ENCODE measurements at places on chromosomes 1 and 21.

GRCh38 chr1:59978511-59978910 is 51.9 kb upstream of the CYP2J2 start:
- H3K4me3 ChIP-seq: no peak overlapping the region
- H3K4me1 ChIP-seq: no peaks in the 10 kb centered on the region
- peaks cover 5% of the 10 kb centered on the region for H3K27me3 ChIP-seq
- H3K27ac ChIP-seq: no peak overlapping the region
- no peak for DNase-seq

DNA sequence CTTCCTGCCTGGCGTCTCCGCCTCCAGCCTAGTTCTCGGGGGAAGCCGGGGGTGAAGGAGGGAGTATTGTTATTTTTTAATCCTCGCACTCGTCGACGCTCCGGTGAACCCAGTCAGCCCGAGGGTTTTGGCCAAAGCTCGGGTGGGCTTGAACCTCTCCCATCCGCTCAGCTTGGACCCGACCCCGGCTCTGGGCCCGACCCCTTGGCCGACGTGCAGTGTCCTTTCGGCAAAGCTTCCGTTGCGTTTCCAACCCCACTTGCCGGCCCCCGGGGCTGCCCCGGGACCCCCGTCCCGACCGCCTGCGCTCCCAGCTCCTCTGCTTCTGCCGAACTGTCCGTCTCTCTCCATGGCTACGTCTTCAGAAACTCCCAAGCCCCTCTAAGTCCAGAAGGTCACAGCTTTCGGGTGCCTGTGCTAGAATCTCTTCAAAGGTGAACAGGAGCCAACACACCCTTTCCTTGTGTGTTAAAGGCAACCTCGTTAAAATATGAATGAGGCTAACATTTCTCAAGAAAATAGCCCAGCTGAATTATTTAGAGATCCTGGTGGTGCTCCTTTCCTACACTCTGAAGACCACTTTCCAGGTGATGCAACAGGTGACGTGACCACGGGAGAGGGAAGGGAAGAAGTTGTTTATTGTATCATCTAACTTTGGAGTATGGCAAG is 647 bp downstream of the DESI2 start:
- no peak for DNase-seq
- peaks cover 29% of the 10 kb centered on the region for H3K4me1 ChIP-seq
- H3K36me3 ChIP-seq: peaks cover 15% of the 10 kb centered on the region

DNA sequence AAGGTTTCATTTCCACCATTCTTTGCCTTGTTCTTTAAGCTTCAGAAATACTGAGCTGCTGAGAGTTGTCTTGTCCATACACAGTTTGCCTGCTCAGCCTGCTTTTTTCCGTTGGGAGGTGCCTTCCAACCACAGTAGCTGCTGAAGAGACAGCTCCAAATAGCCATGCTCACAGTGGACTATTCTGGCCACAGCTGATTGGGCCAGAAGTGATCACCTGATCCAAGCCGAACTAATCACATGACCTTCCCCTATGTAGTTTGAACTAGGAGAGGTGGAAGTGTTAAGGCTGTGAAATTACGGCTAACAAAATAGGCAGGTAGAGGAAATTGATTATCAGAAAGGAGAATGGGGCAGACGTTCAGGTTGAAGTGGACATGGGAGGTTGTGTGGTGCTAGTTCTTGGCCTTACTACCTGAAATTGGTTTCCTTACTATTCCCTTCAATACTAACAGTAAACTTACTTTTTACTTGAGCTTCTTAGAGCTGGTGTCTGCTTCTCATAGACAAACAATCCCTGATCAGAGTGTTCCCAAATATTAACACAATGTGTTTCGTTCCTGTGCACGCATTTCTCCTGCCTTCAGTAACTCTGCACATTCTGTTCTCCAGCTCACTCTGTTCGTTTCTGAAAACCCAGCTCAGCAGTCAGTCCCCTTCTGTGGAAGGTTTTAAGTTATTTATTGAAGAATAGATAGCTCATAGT is 136.1 kb downstream of the RWDD3 start:
- H3K36me3 ChIP-seq: no peaks in the 10 kb centered on the region
- H3K4me1 ChIP-seq: no peaks in the 10 kb centered on the region
- H3K27ac ChIP-seq: no peak overlapping the region
- H3K4me3 ChIP-seq: no peak overlapping the region
- no peaks in the 10 kb centered on the region for H3K27me3 ChIP-seq
- DNase-seq: no peak

DNA sequence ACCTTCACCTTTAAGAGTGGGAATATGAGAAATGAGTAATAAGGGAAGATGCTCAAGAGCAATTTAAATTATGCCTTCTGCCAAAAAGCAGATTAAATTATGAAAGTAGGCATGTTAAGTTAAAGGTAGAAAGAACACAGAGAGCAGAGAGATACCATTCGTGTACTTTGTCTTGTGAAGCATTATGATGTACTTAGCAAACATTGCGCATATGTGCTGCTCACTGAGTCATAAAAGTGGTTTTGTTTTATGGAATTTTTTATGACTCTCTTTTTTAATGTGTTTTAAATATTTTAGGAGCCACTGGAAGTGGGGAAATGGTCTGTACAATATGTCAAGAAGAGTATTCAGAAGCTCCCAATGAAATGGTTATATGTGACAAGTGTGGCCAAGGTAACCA is 35.3 kb downstream of the MTF2 start:
- H3K4me1 ChIP-seq: peaks cover 12% of the 10 kb centered on the region
- no peak overlapping the region for H3K4me3 ChIP-seq
- H3K27ac ChIP-seq: no peak overlapping the region
- no peaks in the 10 kb centered on the region for H3K27me3 ChIP-seq
- peaks cover 36% of the 10 kb centered on the region for H3K36me3 ChIP-seq

GRCh38 chr1:53271446-53272090 is 33.2 kb upstream of the MAGOH start:
- H3K4me1 ChIP-seq: no peaks in the 10 kb centered on the region
- H3K4me3 ChIP-seq: no peak overlapping the region
- H3K36me3 ChIP-seq: peaks cover 48% of the 10 kb centered on the region
- DNase-seq: no peak

DNA sequence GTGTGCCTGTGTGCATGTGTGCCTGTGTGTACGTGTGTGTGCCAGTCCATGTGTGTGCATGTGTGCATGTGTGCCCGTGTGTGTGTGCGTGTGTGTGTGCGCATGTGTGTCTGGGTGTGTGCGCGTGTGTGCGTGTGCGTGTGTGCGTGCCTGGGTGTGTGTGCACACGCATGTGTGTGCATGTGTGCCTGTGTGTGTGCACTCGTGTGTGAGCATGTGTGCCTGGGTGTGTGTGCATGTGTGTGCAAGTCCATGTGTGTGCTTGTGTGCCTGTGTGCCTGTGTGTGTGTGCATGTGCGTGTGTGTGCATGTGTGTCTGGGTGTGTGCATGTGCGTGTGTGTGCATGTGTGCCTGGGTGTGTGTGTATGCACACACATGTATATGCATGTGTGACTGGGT is 28.7 kb upstream of the COL6A2 start:
- DNase-seq: no peak
- peaks cover 24% of the 10 kb centered on the region for H3K4me1 ChIP-seq
- no peaks in the 10 kb centered on the region for H3K36me3 ChIP-seq
- H3K4me3 ChIP-seq: no peak overlapping the region

DNA sequence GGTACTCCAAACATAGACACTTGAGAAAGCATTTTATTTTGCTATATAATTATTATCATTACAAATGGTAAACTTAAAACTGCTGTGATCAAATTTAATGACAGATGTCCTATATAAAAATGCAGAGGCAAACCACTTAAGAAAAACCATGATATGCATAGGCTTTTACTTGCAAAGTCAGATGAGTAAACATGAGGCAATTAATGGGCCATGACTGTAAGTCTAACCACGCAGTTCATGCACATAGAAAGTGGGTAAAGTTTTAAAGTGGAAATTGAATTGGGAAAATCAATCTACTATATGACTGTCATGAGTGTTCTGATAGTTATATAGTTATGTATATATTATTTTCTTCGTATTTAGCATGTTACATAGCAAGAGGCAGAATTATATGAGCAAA is 219.2 kb downstream of the PTPRC start:
- no peaks in the 10 kb centered on the region for H3K27me3 ChIP-seq
- H3K27ac ChIP-seq: no peak overlapping the region
- peaks cover 14% of the 10 kb centered on the region for H3K36me3 ChIP-seq

DNA sequence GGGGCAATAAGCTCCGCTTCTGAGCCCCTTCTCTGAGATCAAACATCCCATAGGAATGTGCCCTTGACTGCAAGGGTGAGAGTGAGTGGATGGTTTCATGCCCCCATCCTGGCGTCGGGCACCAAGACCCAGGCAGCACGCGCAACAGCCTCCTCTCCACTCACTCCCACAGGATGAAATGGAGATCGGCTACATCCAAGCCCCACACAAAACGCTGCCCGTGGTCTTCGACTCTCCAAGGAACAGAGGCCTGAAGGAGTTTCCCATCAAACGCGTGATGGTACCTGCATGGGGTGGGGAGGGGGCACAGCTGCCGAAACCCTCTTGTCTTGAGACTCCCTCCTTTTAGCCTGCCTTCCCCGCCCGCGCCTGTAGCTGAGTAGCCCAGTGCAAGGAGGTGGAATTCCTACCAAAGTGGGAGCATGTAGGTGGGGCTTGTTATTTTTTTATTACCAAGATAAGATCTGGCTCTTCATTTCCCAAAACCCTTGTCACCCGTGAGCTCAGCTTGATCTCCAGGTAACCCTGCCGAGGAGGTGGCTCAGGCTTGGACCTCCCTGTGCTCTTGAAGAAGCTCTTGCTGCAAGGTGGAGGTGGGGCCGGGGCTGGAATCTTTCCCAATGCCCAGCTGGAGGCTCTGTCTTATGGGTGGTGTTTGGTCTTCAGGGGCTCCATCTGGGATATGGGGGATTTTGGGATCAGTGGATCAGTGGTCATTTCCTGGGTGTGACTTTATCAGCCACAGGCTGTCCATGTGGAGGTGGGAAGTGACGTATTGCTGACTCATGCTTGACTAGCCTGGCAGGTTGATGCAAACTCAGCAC is 24.0 kb upstream of the PADI6 start:
- no peak for DNase-seq
- H3K36me3 ChIP-seq: no peaks in the 10 kb centered on the region
- H3K27me3 ChIP-seq: peaks cover 1% of the 10 kb centered on the region
- no peaks in the 10 kb centered on the region for H3K4me1 ChIP-seq
- H3K27ac ChIP-seq: no peak overlapping the region

GRCh38 chr1:33221385-33221758 is 34.9 kb upstream of the ZNF362 start:
- H3K4me1 ChIP-seq: no peaks in the 10 kb centered on the region
- H3K4me3 ChIP-seq: no peak overlapping the region
- H3K27ac ChIP-seq: no peak overlapping the region

GRCh38 chr21:45615145-45615711 is 28.3 kb upstream of the PCBP3 start:
- peak overlapping the region; percentile 85 for H3K27ac ChIP-seq
- H3K4me3 ChIP-seq: peak overlapping the region; percentile 74
- H3K27me3 ChIP-seq: no peaks in the 10 kb centered on the region
- H3K36me3 ChIP-seq: no peaks in the 10 kb centered on the region
- DNase-seq: peak; percentile 93

DNA sequence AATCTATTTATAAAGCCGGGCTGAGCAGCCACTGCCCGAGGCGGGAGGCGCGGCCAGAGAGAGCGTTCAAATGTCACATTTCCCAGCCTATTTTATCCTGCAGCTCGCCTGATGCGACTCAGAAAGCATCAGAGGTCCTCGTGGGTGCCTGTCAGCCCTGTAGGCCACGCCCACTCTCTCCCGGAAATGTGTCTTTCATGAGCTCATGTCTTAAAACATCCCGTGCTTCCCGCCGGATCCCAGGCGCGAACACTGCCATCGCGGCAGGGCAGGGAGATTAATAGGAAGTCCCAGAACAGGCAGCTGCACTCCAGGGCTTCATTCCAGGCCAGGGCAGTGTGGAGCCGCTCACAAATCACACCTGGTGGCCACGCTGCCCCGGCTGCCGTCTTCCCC is 117.5 kb downstream of the PRDM16 start:
- DNase-seq: no peak
- no peak overlapping the region for H3K27ac ChIP-seq
- no peaks in the 10 kb centered on the region for H3K36me3 ChIP-seq
- H3K27me3 ChIP-seq: peaks cover 16% of the 10 kb centered on the region

- no peak for DNase-seq
- H3K36me3 ChIP-seq: no peaks in the 10 kb centered on the region
- H3K27me3 ChIP-seq: no peaks in the 10 kb centered on the region
Observed at GRCh38 chr1:25695090-25695770, 78.6 kb downstream of the MAN1C1 start.

DNA sequence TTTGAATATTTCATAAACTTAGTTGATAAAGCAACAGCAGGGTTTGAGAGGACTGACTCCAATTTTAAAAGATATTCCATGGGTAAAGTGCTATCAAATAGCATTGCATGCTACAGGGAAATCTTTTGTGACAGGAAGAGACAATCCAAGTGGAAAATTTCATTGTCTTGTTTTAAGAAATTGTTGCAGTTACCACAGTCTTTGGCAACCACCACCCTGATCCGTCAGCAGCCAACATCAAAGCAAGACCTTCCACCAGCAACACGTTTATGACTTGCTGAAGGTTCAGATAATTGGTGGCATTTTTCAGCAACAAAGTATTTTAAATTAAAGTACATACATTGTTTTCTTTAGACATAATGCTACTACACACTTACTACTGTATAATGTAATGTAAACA is 47.8 kb downstream of the ADGRL4 start:
- H3K4me3 ChIP-seq: no peak overlapping the region
- no peak overlapping the region for H3K27ac ChIP-seq
- H3K4me1 ChIP-seq: no peaks in the 10 kb centered on the region
- no peaks in the 10 kb centered on the region for H3K27me3 ChIP-seq

DNA sequence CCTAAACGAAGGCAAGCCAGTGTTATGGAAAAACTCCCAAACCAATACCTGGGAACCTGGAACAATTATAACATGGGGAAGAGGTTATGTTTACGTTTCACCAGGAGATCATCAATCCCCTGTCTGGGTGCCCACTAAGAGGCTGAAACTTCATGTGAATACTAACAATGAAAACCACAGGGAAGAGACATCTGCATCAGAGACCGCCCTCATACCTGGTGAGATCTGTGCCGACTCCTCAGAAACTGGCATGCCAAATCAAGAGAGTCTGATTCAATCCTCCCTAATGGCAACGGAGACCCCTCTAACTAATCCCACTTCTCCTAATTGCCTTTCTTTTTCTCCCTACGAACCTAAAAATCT is 163.2 kb downstream of the IER5 start:
- no peak overlapping the region for H3K4me3 ChIP-seq
- H3K27ac ChIP-seq: no peak overlapping the region
- DNase-seq: no peak
- H3K36me3 ChIP-seq: no peaks in the 10 kb centered on the region

GRCh38 chr1:94276988-94277434 is 39.6 kb upstream of the ARHGAP29 start:
- no peaks in the 10 kb centered on the region for H3K36me3 ChIP-seq
- H3K27ac ChIP-seq: no peak overlapping the region
- H3K4me3 ChIP-seq: no peak overlapping the region
- H3K27me3 ChIP-seq: peaks cover 5% of the 10 kb centered on the region
- H3K4me1 ChIP-seq: no peaks in the 10 kb centered on the region

- no peak for DNase-seq
- H3K36me3 ChIP-seq: no peaks in the 10 kb centered on the region
- H3K27ac ChIP-seq: no peak overlapping the region
- H3K27me3 ChIP-seq: no peaks in the 10 kb centered on the region
- H3K4me3 ChIP-seq: no peak overlapping the region
Observed at GRCh38 chr1:80392529-80392928, 1386.0 kb upstream of the ADGRL4 start.

GRCh38 chr1:181354865-181355264 is 128.5 kb upstream of the CACNA1E start:
- no peak overlapping the region for H3K4me3 ChIP-seq
- no peak overlapping the region for H3K27ac ChIP-seq
- no peaks in the 10 kb centered on the region for H3K36me3 ChIP-seq
- no peaks in the 10 kb centered on the region for H3K4me1 ChIP-seq
- no peaks in the 10 kb centered on the region for H3K27me3 ChIP-seq
